ENCODE measurements at places on chromosomes 3 and 15.
A peak's percentile ranks its signal among the peaks of the same experiment; 100 is the strongest.

- no peak for DNase-seq
Observed at GRCh38 chr3:25957026-25957425, 167.1 kb downstream of the OXSM start.

- DNase-seq, result no peak
Observed at GRCh38 chr3:187084126-187084525, 55.2 kb downstream of the RPL39L start.

DNA sequence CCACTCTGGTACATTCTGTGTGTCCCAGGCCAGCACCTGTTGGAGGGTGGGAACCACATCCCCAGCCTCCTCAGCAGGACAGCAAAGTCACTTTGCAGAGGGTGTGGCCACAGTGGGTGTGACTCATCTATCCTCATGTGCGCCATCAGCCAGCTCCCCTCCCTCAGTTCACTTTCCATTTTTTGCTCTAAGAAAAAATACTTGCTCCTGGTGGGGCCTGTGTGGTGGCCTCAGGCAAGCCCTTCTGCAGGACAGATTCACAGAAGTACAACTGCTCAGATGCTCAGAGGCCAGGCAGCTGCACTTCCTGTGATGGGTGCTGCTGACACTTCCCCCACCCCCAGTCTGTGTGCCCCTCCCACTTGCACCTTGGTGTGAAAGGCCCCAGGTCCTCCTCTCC, 78.3 kb upstream of the ALDH1L1 start:
- no peak for DNase-seq

- no peak for DNase-seq
Observed at GRCh38 chr3:149486726-149487125, 12.2 kb downstream of the TM4SF4 start.

- no peak for DNase-seq
Observed at GRCh38 chr3:15276028-15276724, 56.2 kb downstream of the SH3BP5 start.

DNA sequence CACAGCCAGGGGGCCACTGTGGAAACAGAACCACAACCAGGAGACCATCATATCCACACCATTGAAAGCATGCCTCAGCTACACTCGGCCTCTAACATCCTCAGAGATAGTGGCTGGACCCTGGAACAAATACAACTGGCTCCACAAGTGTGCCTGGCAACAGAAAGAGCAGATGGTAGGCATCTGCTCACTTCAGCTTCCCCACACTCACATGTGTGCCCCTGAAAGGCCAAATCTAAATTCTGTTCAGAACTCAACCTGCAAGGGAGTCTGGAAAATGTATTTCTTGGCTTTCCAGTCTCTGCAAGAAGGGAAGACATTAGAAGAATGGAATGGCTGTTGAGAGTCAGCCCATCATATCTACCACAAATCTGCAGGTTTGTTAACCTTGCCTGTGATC, 54.7 kb upstream of the CTNNB1 start:
- no peak for DNase-seq

DNA sequence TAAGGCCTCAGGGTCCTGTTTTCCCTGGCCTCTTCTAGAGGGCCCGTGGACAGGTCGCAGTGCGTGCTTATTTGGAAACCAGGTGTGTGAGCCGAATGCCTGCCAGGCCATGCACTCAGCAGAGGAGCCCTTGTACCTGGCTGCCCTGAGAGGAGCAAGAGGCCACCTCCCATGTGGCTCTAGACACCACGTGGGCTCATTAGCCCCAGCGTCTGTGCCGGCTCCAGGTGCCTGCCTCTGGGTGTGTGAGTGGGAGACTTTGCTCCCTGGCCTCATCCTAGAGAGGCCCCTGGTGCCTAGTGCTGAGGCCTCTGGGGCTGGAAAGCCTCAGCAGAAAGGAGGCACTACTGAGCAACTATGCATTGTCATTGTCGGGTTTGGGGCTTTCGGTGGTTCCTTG, 50.4 kb downstream of the KLF13 start:
- no peak for DNase-seq

DNA sequence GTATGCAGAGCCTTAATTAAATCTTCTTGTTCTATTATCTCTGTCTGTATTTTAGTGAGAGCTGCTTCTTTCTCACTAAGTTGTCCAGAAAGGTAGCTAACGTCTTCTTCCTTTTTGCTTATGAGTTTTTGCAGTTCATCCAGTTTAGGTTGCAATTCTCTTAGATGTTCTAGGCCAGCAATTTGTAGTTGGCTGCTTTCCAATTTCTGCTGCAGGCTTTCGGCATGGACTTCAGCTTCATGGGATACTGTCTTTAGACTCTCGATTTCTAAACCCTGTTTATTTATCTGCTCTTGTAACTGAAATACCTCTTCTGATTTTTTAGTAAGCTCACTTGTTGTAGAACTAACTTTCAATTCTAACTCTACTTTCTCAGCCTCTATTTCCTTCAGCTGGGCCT, 35.5 kb upstream of the HCLS1 start:
- no peak for DNase-seq

DNA sequence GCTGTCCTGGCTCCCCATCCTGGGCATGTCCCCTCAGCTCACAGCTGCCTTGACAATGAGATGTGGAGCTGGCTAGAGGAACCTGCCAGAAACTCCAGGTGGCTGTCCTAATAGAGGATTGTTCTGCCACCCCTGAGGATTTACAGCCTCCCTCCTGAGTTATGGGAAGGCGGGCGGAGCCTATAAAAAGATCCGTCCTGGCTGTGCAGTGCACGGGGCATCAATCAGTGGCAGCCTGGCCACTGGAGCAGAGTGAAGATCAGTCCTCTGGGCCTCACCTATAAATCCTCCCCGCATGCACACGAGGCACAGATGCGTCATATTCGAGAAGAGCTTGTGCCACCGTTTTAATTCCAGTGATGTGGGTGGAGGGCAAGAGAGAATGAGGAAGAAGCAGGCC, 90.0 kb downstream of the MEGF11 start:
- DNase-seq, result no peak

GRCh38 chr3:156744631-156745030, 70.2 kb downstream of the TIPARP start:
- DNase-seq, result no peak

- DNase-seq, result no peak
Observed at GRCh38 chr15:51223771-51224229, 114.6 kb downstream of the CYP19A1 start.

DNA sequence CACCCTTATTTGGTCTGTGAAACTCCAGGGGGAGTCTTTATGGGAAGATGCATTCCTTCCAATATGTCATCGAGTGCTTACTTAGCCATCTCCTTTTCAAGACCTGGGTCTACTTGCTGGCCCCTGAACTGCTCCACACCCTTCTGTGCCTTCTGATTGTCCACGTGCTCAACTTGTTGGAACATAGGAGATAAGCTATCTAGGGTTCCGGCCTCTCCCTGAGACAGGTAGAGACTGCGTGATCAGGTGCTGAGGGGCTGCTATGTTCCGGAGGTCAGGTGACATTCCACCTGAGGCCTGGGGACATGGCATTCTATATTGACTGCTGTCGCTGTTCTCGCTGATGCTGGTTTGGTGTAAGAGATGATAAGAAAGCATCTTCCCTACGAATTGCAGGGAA, 65.6 kb downstream of the ATP1B3 start:
- no peak for DNase-seq

GRCh38 chr3:114213292-114213626, 24.1 kb downstream of the ZNF80 start:
- DNase-seq, result no peak

DNA sequence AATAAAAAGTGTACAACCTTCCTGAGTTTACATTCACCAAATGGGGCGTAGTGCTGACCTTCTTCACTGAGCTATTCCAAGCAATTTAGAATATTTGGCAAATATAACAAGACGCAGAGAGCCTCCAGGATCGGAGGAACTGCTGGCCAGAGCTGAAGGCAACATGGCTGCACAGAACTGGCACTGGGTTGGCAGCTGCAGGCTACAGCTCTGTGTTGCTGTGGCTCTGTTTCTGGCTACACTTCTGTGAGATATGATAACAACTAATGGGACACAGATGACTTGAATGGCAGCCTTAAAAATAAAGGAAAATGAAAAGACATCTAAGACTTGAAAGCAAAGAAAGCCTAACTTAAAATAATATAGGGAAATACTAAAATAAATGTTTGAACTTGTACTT, 10.8 kb upstream of the SLC6A20 start:
- DNase-seq, result no peak

DNA sequence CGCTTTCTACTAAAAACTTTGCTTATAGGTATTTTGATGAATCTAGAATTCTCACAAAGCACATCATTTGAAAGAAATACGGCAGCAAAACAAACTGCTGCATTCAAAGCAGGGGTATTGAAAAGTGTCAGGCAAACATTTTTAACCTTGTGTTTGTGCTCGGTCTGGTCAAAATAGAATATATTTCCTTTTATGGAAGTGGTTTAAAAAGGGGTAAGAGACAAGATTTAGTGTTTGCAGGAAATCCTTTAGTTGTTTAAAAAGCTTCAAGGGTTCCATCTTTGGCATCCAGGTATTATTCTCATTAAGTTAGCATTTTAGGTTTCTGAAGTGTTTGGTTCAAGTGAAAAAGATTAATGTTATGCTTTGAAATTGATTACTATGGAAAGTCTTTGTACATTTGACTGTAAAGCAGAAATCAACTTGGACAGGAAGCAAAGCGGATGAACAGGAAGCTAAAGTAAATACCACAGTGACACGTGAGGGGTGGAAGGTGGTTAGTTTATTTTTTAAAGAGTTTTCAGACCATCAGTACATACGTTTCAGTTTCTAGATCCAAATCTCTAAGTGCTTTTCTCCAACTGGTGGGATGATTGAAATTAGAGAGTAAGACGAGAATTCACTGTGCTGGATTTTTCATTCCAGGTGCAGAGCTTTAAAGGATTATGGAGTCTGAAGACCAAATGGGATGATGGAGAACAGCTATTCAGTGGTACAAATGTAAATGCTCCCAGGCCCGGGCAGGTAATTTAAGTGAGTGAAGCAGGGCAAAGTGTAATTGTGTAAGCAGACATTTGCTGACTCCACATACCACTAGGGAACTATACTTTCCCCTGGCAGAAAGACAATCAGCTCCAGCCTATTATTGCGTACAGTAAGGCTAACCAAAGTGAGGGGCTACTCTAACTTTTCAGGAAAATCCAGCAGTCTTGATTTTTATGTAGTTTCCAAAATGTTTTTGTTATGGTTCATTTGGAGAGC, 341.8 kb upstream of the TBL1XR1 start:
- no peak for DNase-seq

GRCh38 chr3:58082047-58082446, 73.8 kb downstream of the FLNB start:
- no peak for DNase-seq

DNA sequence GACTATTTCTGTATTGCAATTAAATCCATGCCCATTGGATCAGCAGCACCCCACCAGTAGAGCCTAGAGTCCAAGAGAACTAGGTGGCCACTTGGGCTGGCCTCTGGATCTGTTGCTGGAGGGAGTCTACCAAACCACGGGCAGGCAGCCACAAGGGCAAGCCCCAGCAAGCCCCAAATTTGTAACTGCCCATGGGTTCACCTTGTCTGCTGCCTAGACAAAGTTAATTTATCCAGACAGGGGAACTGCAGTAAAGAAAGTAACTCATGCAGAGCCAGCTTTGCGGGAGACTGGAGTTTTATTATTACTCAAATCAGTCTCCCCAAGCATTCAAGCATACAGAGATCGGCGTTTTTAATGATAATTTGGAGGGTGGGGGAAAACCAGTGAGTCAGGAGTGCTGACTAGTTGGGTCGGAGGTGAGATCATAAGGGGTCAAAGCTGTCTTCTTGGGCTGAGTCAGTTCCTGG, 74.0 kb upstream of the TERB2 start:
- peak; percentile 1 for DNase-seq

DNA sequence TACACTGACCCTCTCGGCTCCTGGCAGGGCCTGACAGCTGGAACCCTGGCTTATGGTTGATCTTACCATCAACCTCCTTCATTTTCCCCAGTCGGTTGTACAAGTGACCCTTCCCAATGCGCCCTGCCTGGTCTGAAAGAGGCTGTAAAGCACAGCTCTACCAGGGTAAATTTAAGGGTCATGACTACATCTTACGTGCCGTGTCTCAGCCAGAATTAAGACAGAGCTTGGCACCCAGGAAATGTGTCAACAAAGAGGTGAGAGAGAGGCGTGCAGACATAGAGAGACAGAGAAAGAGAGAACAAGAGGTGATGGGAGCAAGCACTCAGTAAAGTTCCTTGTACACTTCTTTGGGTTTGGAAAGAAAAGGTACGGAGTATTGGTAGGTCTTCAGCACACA, 28.8 kb downstream of the HOMER2 start:
- no peak for DNase-seq

All from stimulated activated CD8-positive, alpha-beta memory T cell treated with anti-CD3 and anti-CD28 coated beads, Interleukin-2, amount 100 ng/mL, for 48 hours (primary cell).